ENCODE measurements at places on chromosomes 5 and 9. TPM values are rescaled to one million over a fixed set of nuclear protein-coding genes. Genes with fewer than 3 reads are reported as not detected.

Gene DNM1
- 0.15 TPM for total RNA-seq

Gene PCAT7
- total RNA-seq = 3.2 TPM

Gene FOXD4L6
- not detected for total RNA-seq

Gene PCDHB16
- 0.60 TPM for total RNA-seq

Gene PLK2
- 15.1 TPM for total RNA-seq

Gene PKD2L2
- total RNA-seq = not detected

Gene CARD9
- total RNA-seq = 7.4 TPM

Gene SLCO6A1
- total RNA-seq = not detected

Gene SARDH
- 32.5 TPM for total RNA-seq

Gene AGXT2
- total RNA-seq = not detected

Gene CDKN2B
- 1.4 TPM for total RNA-seq

Gene LEAP2
- 23.9 TPM for total RNA-seq

Gene GARIN3
- total RNA-seq = not detected

Gene CCDC127
- total RNA-seq = 4.3 TPM

Gene PROP1
- not detected for total RNA-seq

Gene FOXD4L3
- total RNA-seq = not detected

Gene SLIT3
- not detected for total RNA-seq

Gene LCP2
- not detected for total RNA-seq

Gene NUTM2G
- total RNA-seq = not detected

Gene C7
- total RNA-seq = 3.5 TPM

Gene BHMT
- 10.9 TPM for total RNA-seq

Gene SLC22A4
- total RNA-seq = 0.62 TPM

Gene MIER3
- 63.5 TPM for total RNA-seq

Gene NELFB
- total RNA-seq = 38.7 TPM

Gene SLC6A19
- total RNA-seq = 0.02 TPM

Gene CCDC152
- total RNA-seq = 0.20 TPM

Gene SMIM33
- total RNA-seq = not detected

Gene ODF2
- 28.3 TPM for total RNA-seq
